ENCODE measurements at places on chromosomes 11 and 22. TPM values are rescaled to one million over a fixed set of nuclear protein-coding genes. Genes with fewer than 3 reads are reported as not detected.

The TEX12 gene
- not detected for total RNA-seq

The KRTAP5-10 gene
- total RNA-seq, result not detected

The ART5 gene
- not detected for total RNA-seq

The PATE4 gene
- not detected for total RNA-seq

The P2RX6 gene
- total RNA-seq, result 0.41 TPM

The MUC2 gene
- not detected for total RNA-seq

The WEE1 gene
- 11.0 TPM for total RNA-seq
